ENCODE measurements at places on chromosomes 7 and 10. TPM values are rescaled to one million over a fixed set of nuclear protein-coding genes. Genes with fewer than 3 reads are reported as not detected.

DNA sequence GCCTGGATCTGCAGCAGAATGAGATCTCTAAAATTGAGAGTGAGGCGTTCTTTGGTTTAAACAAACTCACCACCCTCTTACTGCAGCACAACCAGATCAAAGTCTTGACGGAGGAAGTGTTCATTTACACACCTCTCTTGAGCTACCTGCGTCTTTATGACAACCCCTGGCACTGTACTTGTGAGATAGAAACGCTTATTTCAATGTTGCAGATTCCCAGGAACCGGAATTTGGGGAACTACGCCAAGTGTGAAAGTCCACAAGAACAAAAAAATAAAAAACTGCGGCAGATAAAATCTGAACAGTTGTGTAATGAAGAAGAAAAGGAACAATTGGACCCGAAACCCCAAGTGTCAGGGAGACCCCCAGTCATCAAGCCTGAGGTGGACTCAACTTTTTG is 21.4 kb downstream of the LRRC17 start:
- no peaks in the 10 kb centered on the region for H3K36me3 ChIP-seq
- peaks cover 2% of the 10 kb centered on the region for H3K4me1 ChIP-seq
- no peaks in the 10 kb centered on the region for H3K27me3 ChIP-seq
- no peak for DNase-seq

The ODAD2 gene
- 0.28 TPM for polyA plus RNA-seq

The TAS2R5 gene
- polyA plus RNA-seq, result not detected

The GDF2 gene
- not detected for polyA plus RNA-seq

- no peak overlapping the region for H3K4me3 ChIP-seq
- H3K36me3 ChIP-seq, result no peaks in the 10 kb centered on the region
- no peaks in the 10 kb centered on the region for H3K4me1 ChIP-seq
- no peak for DNase-seq
These were observed 88.0 kb downstream of the SNX10 start for GRCh38 chr7:26379711-26380110.

GRCh38 chr10:103111031-103111917 is 81.8 kb downstream of the NT5C2 start:
- H3K36me3 ChIP-seq, result no peaks in the 10 kb centered on the region
- H3K4me3 ChIP-seq, result no peak overlapping the region
- H3K4me1 ChIP-seq, result peaks cover 4% of the 10 kb centered on the region

DNA sequence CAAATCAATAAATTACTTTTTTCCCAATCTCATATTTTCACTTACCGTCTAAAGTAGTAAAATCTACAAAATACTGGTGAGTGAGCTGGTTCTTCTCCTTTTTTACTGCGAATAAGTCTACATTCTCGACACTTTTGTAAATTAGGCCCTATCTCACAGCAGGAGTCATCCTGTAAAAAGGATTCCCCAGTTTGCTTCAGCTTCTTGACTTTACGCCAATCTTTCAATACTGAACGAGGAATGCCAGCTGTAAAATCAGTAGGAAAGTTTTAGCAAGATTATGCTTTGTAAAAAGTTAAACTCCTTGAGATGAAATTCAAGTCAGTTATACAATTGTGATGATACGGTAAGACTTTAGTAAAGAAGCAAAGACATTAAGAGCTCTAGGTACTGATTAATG is 67.3 kb downstream of the NRBF2 start:
- no peaks in the 10 kb centered on the region for H3K4me1 ChIP-seq
- H3K4me3 ChIP-seq, result no peak overlapping the region
- no peaks in the 10 kb centered on the region for H3K27me3 ChIP-seq

Measured in kidney (tissue), 22 donors.